ENCODE measurements at places on chromosomes 1 and 21.

- DNase-seq, result no peak
Measured at GRCh38 chr1:223886516-223886921, 40.8 kb upstream of the TP53BP2 start.

- DNase-seq, result no peak
Measured at GRCh38 chr1:54553602-54554313, 5.7 kb downstream of the ACOT11 start.

DNA sequence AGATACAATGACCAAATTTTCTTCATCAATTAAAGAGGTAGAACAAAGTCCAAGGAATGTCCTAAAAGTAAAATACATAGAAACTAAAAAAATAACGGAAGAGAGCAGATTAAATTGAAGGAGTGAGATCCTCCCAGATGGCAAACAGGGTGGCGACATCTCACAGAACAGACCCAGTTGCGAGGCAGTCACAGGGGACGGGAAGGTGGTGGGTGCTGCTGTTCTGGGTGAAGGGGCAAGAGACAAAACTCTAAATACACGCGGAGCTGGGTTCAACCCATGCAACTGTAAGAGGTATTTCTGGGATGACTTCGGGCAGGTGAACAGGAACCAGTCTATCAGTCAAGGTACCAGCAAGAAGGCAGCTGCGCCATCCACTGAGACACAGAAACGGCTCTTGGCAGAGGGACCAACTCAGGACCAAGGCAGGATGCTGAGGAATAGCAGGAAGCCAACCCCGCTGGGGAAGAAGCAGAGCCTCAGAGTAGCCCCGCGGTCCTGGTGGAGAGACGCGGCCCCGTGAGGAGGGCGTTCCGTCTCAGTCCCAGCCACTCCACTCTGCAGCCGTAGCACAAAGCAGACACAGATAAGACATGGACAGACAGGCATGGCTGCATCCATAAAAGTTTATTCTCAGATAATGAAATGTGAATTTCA, 32.2 kb downstream of the WDR4 start:
- DNase-seq, result no peak

- no peak for DNase-seq
Measured at GRCh38 chr1:184497959-184498723, 111.3 kb downstream of the C1orf21 start.

- DNase-seq, result no peak
Measured at GRCh38 chr1:233323718-233324117, 3.8 kb upstream of the MAP3K21 start.

GRCh38 chr1:230747890-230748800, 957 bp downstream of the CAPN9 start:
- DNase-seq, result no peak

- no peak for DNase-seq
Measured at GRCh38 chr1:19759740-19760089, 40.0 kb downstream of the TMCO4 start.

GRCh38 chr1:172697534-172698002, 38.7 kb downstream of the FASLG start:
- DNase-seq, result no peak

GRCh38 chr1:234604495-234605398, 5.2 kb downstream of the IRF2BP2 start:
- DNase-seq, result no peak
